ENCODE measurements at places on chromosomes 7 and 10. TPM values are rescaled to one million over a fixed set of nuclear protein-coding genes. Genes with fewer than 3 reads are reported as not detected.

GRCh38 chr10:101831169-101831811, 12.3 kb downstream of the KCNIP2 start:
- peak overlapping the region; percentile 87 for H3K4me3 ChIP-seq
- peaks cover 51% of the 10 kb centered on the region for H3K4me1 ChIP-seq
- no peak for DNase-seq
- peak overlapping the region; percentile 99 for H3K27ac ChIP-seq

DNA sequence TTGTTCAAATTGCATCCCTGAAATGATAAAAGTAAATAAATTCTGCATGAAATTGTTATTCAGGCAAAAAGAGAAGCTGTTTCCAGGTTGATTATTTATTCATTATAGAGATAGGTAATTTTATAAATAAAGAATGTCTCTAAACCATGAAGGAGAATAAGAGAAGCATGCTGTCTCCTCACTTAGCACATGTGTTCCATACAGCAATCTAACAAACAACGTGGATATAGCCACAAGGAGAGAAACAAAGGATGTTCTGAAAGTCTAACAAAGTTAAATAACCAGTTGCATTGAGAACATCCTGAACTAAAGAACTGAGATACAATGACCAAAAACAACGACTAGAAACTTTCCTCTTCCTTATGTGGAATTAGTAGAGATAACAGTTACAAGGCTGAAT, 50.8 kb downstream of the NEBL start:
- no peak overlapping the region for H3K27ac ChIP-seq
- no peak for DNase-seq
- H3K36me3 ChIP-seq, result no peaks in the 10 kb centered on the region
- H3K4me1 ChIP-seq, result no peaks in the 10 kb centered on the region
- no peaks in the 10 kb centered on the region for H3K27me3 ChIP-seq
- no peak overlapping the region for H3K4me3 ChIP-seq

DNA sequence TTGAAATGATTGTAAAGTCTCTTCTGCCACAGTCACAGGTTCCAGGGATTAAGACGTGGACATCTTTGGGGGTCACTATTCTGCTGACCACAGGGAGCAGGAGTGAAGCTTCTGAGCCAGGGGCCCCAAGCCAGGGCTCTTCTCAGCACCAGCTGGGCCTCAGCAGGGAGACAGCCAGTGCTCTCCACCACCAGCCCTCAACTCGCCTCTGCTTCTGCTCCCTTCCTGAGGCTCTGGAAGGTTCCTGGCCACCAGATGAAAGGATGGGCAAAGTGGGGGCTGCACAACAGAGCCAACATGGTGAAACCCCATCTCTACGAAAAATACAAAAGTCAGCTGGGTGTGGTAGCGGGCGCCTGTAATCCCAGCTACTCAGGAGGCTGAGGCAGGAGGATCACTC, 11.2 kb upstream of the CRYGN start:
- H3K4me3 ChIP-seq, result no peak overlapping the region
- H3K27ac ChIP-seq, result no peak overlapping the region
- no peaks in the 10 kb centered on the region for H3K36me3 ChIP-seq
- peaks cover 11% of the 10 kb centered on the region for H3K27me3 ChIP-seq
- no peak for DNase-seq

- peaks cover 9% of the 10 kb centered on the region for H3K27me3 ChIP-seq
- peaks cover 2% of the 10 kb centered on the region for H3K36me3 ChIP-seq
- H3K4me3 ChIP-seq, result no peak overlapping the region
- no peak for DNase-seq
- H3K4me1 ChIP-seq, result peaks cover 2% of the 10 kb centered on the region
Observed at GRCh38 chr7:44376429-44377133, 51.2 kb upstream of the CAMK2B start.

GRCh38 chr10:70281609-70282008, 2.2 kb downstream of the NPFFR1 start:
- DNase-seq, result no peak
- no peaks in the 10 kb centered on the region for H3K36me3 ChIP-seq
- peaks cover 63% of the 10 kb centered on the region for H3K27me3 ChIP-seq

- H3K4me1 ChIP-seq, result peaks cover 13% of the 10 kb centered on the region
- peaks cover 2% of the 10 kb centered on the region for H3K27me3 ChIP-seq
- peak; percentile 64 for DNase-seq
- no peaks in the 10 kb centered on the region for H3K36me3 ChIP-seq
- H3K4me3 ChIP-seq, result peak overlapping the region; percentile 5
- H3K27ac ChIP-seq, result peak overlapping the region; percentile 77
Observed at GRCh38 chr10:2948127-2948854, 119.1 kb upstream of the PFKP start.

DNA sequence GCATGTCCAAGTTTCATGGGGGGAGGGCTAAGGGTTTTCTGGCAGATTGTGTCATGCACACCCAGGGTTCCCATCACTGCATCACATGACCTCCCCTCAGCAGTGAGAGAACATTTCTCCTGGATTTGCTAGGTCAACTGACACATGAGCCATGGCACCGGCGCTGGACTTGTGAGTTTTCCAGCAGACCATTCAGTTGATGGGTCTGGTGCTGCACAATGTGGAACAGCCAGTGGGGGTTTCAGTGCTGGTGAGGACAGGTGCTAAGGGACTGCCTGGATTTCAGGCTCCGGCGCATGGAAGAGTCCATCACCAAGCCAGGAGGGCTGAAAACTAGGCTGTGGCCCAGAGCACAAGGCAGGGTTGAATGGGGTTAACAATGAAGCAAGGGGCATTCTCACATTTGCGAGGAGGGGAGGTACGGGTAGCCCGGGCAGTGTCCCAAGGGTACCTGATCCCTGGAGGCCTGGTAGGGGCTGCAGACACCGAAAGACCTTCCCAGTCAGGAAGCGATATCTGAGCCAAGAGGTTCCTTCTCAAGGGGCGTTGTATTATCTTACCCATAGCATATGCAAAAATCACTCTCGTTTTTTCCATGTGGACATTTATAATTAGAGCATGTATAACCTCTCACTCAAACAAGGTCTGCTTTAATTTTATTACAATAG, 203.0 kb downstream of the TNS3 start:
- H3K36me3 ChIP-seq, result no peaks in the 10 kb centered on the region
- H3K27me3 ChIP-seq, result no peaks in the 10 kb centered on the region
- no peak overlapping the region for H3K4me3 ChIP-seq
- DNase-seq, result no peak

DNA sequence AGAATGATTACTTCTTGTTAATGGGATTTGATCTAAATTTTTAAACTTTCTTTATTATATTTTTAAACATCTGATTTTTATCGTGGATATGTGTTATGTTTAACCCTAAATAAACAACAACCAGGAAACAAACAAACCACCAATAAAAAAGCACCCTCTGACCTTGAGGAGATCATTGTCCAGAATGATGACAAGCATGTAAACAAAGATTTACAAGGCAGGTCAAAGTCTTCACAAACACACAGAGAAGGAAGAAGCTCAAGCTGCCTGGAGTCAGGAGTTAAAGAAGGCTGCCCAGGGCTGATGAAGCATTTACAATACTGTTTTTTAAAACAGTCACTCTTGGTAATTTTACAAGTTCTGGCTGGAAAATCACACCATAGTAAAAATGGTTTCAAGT, 31.0 kb upstream of the EGFR start:
- no peaks in the 10 kb centered on the region for H3K4me1 ChIP-seq
- peaks cover 25% of the 10 kb centered on the region for H3K27me3 ChIP-seq
- no peak overlapping the region for H3K4me3 ChIP-seq
- H3K36me3 ChIP-seq, result no peaks in the 10 kb centered on the region

- no peak for DNase-seq
- no peak overlapping the region for H3K4me3 ChIP-seq
- no peaks in the 10 kb centered on the region for H3K4me1 ChIP-seq
- H3K36me3 ChIP-seq, result no peaks in the 10 kb centered on the region
Observed at GRCh38 chr10:116756277-116756676, 13.9 kb upstream of the HSPA12A start.

DNA sequence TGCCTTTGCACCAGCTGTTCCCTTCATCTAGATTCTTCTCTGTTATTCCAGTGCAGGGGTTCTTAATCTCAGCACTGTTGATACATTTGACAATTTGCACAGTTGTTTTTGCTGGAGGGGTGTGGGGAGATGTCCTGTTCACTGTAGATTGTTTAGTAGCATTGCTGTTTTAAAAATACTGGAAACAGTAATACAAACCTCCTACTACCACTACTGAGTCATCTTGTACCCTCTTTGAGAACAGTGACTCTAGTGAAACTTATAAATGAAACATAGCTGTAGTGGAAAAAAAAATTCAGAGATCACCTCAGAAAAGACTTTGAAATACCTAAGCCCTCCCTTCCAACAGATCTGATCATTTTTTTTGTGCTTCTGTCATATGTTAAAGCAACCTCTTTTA, 154.8 kb upstream of the TMEM196 start:
- H3K27me3 ChIP-seq, result no peaks in the 10 kb centered on the region
- H3K4me3 ChIP-seq, result no peak overlapping the region
- H3K27ac ChIP-seq, result peak overlapping the region; percentile 58

DNA sequence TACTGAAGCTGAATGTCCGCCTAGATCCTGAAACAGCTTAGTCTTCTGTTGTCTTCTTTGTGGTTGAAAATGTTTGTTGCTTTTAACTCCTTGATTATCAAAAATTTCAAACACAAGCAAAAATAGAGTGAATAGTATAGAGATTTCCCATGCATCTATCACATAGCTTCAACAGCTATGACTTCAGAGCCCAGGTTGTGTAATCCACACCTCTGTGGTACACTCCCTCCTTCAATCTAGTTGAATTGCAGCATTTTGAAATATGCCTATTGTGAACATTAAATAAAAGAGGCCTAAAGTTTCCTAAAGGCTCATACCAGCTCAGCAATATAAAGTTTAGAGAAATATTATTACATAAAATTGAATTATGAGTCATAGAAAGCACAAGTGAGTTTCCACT, 204.7 kb upstream of the HDAC9 start:
- H3K27ac ChIP-seq, result no peak overlapping the region
- no peaks in the 10 kb centered on the region for H3K4me1 ChIP-seq
- H3K36me3 ChIP-seq, result no peaks in the 10 kb centered on the region
- peaks cover 14% of the 10 kb centered on the region for H3K27me3 ChIP-seq
- H3K4me3 ChIP-seq, result no peak overlapping the region

- no peak overlapping the region for H3K27ac ChIP-seq
- H3K27me3 ChIP-seq, result peaks cover 5% of the 10 kb centered on the region
- peaks cover 5% of the 10 kb centered on the region for H3K4me1 ChIP-seq
- H3K4me3 ChIP-seq, result no peak overlapping the region
Observed at GRCh38 chr10:124077208-124077993, 16.0 kb downstream of the CHST15 start.

DNA sequence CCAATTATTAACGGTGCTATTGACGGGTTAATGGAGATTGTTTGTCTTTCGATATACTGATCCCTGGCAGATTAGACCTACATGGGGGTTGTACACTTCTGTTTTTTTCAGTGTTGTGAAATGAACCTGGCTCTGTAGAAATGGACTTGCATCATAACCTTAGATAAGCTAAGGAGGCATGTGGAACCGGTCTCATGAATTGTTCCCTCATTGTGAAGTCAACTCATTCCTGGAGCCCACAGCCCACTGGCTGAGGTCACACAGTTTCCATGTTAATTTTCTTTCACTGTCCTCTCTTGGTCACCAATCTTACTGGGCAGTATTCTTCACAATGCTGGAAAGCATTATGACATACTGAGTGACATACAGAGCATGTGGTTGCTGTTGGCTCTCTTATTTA, 202.8 kb downstream of the BMPER start:
- no peaks in the 10 kb centered on the region for H3K4me1 ChIP-seq
- H3K36me3 ChIP-seq, result no peaks in the 10 kb centered on the region
- DNase-seq, result no peak
- H3K4me3 ChIP-seq, result no peak overlapping the region
- no peaks in the 10 kb centered on the region for H3K27me3 ChIP-seq

DNA sequence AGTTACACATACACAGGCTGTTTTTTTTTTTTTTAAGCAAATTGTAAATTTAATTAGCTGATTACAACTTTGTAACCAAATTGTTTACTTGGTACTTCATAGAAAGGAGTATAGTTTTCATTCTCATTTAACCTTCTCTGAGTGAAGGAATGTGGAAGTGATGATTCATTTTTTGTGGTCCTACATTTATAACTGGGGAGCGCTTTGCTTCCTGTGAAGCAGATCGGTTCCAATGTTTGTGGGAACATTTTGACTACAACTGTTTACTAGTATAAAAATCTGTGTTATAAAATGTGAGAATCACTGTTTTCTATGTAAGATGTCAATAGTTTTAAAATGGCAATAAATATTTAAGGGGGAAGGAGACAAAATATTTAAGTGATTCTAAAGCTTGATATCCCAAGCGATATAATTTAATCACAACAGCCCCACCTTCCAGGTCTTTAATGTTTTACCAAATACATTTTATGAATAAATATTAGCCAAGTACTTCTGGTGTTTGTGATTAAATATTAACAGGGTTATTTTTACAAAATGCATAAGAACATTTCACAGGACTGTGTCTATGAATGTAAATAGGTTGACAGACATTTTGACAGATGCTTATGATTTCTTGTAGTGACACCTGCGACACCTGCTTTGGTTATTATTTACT, 57.1 kb downstream of the NXPH1 start:
- no peak for DNase-seq
- no peaks in the 10 kb centered on the region for H3K27me3 ChIP-seq
- no peaks in the 10 kb centered on the region for H3K4me1 ChIP-seq
- H3K27ac ChIP-seq, result no peak overlapping the region
- no peak overlapping the region for H3K4me3 ChIP-seq

NKX2-3 gene
- not detected for total RNA-seq

KDM7A gene
- total RNA-seq, result 21.8 TPM

GDF2 gene
- total RNA-seq, result not detected

SGCE gene
- 0.38 TPM for total RNA-seq

PRF1 gene
- 76.5 TPM for total RNA-seq

ANXA8 gene
- total RNA-seq, result not detected

CHST12 gene
- total RNA-seq, result 6.4 TPM

LRMDA gene
- total RNA-seq, result not detected

Measured in activated CD4-positive, alpha-beta T cell treated with anti-CD3 and anti-CD28 coated beads, Interleukin-2, amount 10 ng/mL, durations not matched to agents 24 days and 14 days (primary cell).